Amniotic stem cell (primary cell): ENCODE measurements at places on chromosomes 1 and 21.

DNA sequence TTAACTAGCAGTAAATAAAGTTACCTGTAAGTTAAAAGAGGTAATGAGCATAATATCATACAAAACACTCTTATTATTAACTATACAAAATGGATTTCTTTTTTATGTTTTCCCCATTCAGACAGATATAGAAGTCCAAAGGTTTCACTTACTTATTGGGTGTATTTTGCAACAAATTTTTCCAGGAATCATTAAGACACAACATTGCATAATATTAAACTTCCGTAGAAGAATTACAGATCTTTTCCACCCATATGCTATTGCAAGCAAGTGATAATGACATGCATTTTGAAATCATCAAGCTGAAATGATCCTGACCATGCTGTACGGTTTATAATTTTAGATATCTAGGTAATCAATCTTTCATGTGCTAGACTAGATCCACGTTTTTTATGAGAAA lies 957.0 kb downstream of the NCAM2 start:
- DNase-seq: no peak

DNA sequence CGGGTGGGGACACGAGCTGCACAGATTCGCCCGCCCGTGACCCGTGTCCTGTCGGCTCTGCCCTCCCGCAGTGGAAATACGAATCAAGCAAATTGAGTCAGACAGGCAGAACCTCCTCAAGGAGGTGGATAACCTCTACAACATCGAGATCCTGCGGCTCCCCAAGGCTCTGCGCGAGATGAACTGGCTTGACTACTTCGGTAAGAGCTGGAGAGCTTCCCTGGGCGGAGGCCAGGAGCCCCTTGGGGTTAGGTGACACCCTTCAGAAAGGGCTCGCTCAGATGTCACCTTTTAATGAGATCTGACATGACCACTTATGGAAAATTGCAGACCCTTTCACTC lies 489 bp downstream of the CDCA8 start:
- DNase-seq: no peak

GRCh38 chr1:172531412-172532182 lies 1.4 kb upstream of the SUCO start:
- peak; percentile 38 for DNase-seq

GRCh38 chr1:119040906-119041305 lies 52.8 kb upstream of the TBX15 start:
- no peak for DNase-seq

DNA sequence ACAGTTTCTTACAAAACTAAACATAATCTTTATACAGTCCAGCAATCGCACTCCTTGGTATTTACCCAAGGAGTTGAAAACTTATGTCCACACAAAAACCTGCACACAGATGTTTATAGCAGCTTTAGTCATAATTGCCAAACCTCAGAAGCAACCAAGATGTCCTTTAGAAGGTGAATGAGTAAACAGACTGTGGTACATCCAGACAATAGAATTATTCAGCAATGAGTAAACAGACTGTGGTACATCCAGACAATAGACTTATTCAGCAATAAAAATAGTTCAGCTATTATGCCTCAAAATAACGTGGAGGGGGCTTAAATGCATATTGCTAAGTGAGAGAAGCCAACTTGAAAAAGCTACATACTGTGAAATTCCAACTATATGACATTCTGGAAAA lies 87.0 kb upstream of the GALNT2 start:
- no peak for DNase-seq

DNA sequence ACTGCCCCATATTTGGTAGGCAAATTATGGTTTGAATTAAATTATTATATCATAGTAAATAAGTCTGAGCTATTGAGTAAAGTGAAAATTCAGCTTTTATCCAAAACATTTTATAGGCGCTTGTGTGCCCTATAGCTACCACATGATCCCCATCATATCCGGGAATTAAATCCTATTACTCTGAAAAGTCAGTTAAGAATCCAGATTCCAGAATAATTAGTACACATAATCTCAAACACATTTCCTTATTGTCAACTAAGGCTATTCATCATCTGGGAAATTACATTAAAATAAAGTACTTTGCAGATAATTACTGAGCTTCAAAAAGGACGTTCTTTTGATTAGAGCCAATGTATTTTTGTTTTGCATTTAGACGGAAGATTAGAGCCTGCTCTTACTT lies 72.3 kb downstream of the CTH start:
- no peak for DNase-seq
